A549 treated with CpdA at 1 μM for 4 hours (cell line): ENCODE measurements at places on chromosomes 16 and 17. TPM values are rescaled to one million over a fixed set of nuclear protein-coding genes. Genes with fewer than 3 reads are reported as not detected.

Gene FBXO39
- total RNA-seq, result not detected in 5 replicates

Gene AMFR
- total RNA-seq, result 56.4 to 67.6 TPM (median 59.3 TPM) in 5 replicates

Gene KREMEN2
- total RNA-seq, result 1.1 to 2.3 TPM (median 1.9 TPM) in 5 replicates

Gene DNAI2
- total RNA-seq, result 0.06 TPM in 1 of 5 replicates, not detected in the others

Gene CBFA2T3
- 0.29 to 0.47 TPM (median 0.41 TPM) in 5 replicates for total RNA-seq

Gene UNC13D
- total RNA-seq, result 2.9 to 5.0 TPM (median 4.2 TPM) in 5 replicates

Gene ZACN
- total RNA-seq, result 0.40 to 0.76 TPM (median 0.59 TPM) in 5 replicates
